Chondrocyte (in vitro differentiated cells): ENCODE measurements at places on chromosomes 7 and 10. TPM values are rescaled to one million over a fixed set of nuclear protein-coding genes. Genes with fewer than 3 reads are reported as not detected.

The PCDH15 gene
- 0.12 TPM in 1 of 3 replicates, not detected in the others for total RNA-seq

DNA sequence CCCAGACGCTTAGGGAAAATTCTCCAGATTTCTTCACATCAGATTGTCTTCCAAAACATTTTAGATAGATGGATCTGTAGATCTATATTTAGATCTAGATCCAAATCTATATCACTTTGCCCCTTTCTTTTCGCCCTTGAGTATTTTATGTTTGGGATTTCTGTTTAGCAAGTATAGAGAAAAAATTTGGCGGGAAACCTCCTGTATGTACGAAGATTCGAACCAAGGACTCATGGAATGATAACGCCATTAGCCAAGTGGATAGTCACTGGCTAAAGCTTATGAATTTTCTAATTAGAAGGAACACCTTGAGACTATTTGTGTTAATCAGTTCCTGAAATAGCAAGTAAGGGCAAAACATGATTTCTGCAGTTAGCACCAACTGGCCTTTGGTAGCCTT, 1.2 kb downstream of the THNSL1 start:
- no peak for DNase-seq

- DNase-seq = no peak
Measured at GRCh38 chr7:66170309-66171231, 34.6 kb upstream of the TPST1 start.

The UCN3 gene
- not detected in 3 replicates for total RNA-seq

The NKX2-3 gene
- not detected in 3 replicates for total RNA-seq

GRCh38 chr10:101311185-101312066, 42.5 kb upstream of the BTRC start:
- no peak for DNase-seq

DNA sequence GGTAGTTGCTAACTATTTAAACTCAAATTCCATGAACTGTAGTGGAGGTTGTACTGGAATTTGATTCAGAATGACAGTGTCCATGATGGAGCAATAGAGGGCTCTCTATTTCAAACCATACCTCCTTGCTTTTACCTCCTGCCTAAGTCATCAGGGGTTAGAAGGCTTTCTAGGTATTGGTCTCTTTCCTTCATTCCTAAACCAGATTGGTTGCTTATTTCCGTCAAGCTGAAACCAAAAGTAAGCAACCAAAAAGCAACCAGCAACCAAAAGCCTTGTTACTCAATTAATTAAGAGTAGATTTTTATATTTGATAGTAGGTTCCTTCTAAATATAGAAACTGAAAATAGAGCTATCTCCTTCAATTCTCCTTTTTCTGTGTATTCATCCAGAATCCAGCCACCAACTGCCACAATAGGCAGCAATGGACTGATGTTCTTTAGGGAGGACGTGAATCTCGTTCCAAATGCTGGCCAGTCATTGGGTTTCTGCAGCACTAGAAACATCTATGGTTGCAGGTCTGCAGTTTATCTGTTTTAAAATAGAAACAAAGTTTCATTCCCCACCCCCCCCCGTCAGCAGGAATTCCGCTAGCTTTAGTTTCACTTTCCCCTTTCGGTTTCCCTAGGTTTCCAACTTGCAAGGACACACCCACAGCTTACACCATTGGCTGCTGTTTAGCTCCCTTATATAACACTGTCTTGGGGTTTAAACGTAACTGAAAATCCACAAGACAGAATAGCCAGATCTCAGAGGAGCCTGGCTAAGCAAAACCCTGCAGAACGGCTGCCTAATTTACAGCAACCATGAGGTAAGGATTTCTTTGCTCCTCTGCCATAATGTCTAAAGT, at the start of gene IFIT1:
Gene IFIT1 (plus strand): TSS at position 717 of the 850 bp plus-strand sequence. CDS start 90 bp downstream, at position 807.
- no peak for DNase-seq

DNA sequence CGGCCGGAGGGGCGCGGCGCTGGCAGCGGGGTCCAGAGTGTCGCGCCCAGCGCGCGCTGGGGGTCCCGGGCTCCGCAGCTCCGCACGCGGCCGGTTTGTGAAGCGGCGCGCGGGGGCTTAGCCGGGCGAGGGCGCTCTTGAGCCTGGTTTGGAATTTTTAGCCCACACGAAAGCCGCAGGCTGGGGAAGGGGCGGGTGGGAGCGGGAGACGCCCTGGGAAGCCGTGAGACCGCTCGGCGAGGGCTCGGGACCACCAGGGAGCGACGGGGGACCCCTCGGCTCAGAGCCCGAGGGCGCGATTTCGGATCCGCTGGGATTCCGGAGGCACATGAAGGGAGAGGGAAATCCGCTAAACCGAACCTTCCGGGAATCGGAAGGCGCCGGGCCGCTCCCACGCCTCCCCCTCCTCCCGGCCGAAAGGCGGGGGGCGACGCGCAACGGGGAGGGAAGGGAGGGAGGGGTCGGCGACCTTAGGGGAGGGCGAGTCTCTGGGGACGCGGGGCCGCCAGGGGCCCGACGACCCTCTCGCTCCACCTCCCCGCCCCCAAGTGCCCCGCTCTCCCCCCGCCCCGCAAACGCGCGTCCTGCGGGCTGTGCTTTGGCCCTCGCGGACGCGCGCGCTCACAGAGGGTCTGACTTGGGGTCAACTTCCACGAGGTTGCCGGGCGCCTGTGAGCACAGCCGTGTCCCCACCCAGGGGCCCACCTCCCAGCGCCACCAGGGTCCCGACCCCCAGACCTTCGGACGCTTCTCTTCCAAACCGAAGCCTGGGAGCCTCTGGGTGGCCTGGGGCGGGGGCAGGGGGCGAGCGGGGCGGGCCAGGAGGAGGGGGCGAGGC, 5.1 kb upstream of the ELFN1 start:
- peak; percentile 57 for DNase-seq

- no peak for DNase-seq
Measured at GRCh38 chr10:124619195-124619594, 125.0 kb downstream of the FAM53B start.

DNA sequence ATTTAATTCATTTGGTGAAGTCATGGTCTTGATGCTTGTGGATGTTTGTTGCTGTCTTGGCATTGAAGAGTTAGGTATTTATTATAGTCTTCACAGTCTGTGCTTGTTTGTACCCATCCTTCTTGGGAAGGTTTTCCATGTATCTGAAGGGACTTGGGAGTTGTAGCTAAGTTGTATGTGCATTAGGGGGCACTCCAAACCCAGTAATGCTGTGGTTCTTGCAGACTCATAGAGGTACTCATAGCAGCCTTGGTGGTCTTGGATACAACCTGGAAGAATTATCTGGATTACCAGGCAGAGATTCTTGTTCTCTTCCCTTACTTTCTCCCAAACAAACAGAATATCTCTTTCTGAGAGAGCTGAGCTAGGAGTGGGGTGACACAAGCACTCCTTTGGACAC, 93.2 kb downstream of the ADCYAP1R1 start:
- no peak for DNase-seq

The ATP6V0A4 gene
- 0.35 to 0.70 TPM (median 0.51 TPM) in 3 replicates for total RNA-seq

The CPED1 gene
- total RNA-seq = 2.8 to 4.9 TPM (median 4.0 TPM) in 3 replicates

- no peak for DNase-seq
Measured at GRCh38 chr7:13835442-13835841, 154.0 kb downstream of the ETV1 start.

The CXCL12 gene
- 22.7 to 69.4 TPM (median 65.5 TPM) in 3 replicates for total RNA-seq

The H2BK1 gene
- total RNA-seq = not detected in 3 replicates

DNA sequence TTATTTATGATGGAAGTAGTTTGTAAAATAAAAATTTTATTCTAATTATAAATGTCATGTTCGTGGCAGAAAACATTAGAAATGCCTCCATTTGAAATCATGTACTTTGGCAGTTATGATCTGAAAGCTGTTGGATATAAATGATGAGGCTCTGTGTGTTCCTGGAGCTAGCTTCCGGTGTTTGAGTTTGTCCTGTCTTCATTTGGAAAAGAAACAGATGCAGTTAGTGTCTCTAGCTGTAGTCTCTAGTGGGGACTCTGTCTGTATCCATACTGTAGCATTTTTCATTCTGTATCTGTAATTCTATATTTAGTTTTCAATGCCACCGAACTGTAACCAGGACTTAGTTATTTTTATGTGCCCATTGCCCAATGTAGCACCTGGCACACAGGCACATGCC, 197.0 kb upstream of the FZD1 start:
- DNase-seq = no peak

DNA sequence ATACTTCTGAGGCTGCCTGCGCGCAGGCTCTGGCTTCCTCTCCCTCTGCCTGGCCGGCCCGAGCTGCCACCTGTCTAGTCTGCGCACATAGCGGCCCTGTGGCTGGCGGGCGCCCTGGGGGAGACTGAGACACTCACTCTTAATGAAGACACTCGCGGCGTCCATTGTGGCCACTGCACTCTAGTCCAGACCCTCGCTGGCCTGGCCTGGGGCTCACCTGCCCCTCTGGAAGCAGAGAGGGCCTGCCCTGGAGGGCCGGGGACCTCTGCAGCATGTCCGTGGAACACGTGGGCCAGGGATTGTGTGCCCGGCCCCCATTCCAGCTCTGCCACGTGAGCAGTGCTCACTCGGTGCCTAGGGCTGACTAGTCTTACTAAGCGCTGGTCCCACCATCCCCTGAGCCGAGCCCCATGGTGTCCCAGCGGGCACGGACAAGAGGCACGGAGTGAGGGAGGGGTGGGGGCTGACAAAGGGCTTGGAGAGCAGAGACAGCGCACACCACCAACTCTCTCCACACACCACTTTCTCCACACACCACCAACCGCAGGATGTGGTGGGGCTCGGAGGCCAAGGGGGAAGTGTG, 149.3 kb downstream of the ELFN1 start:
- peak; percentile 88 for DNase-seq

The PTPRZ1 gene
- 0.05 to 2.0 TPM (median 1.6 TPM) in 3 replicates for total RNA-seq

The SLIT1 gene
- 0.17 TPM in 1 of 3 replicates, not detected in the others for total RNA-seq

GRCh38 chr10:5585517-5586206, 60.9 kb downstream of the CALML3 start:
- no peak for DNase-seq

GRCh38 chr10:33321516-33321915, 13.0 kb downstream of the NRP1 start:
- DNase-seq = no peak

GRCh38 chr7:72223351-72223750, 188.8 kb downstream of the CALN1 start:
- no peak for DNase-seq

DNA sequence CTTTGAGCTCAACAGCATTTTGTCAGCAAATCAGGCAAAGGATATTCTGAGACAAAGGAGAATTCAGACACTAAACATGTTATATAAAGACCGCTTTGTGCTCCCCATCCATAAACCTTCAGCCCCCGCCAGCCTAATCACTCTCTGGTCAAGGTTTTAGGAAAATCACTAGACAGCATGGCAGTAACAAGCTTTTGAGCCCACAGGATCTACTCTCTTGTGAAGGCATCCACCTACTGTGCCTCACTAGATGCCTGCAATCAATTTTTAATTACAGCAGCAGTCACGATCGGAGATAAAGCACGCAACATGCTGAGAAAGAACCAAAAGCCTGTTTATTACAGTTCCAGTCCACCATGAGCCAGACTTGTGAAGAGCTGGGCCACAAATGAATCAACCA, 19.1 kb downstream of the PDE1C start:
- no peak for DNase-seq

- no peak for DNase-seq
Measured at GRCh38 chr7:47087866-47088265, 494.0 kb downstream of the TNS3 start.
